WTC11 (cell line): ENCODE measurements at places on chromosomes 3 and 15.

GRCh38 chr15:40481341-40482074 is 10.7 kb downstream of the CHST14 start:
- peaks cover 15% of the 10 kb centered on the region for H3K4me1 ChIP-seq
- no peak overlapping the region for H3K4me3 ChIP-seq
- peaks cover 2% of the 10 kb centered on the region for H3K27me3 ChIP-seq
- DNase-seq: no peak

- H3K27ac ChIP-seq: no peak overlapping the region
- no peak overlapping the region for H3K4me3 ChIP-seq
- H3K27me3 ChIP-seq: no peaks in the 10 kb centered on the region; the same call in 1 of the 2 replicates
These were observed 74.7 kb downstream of the PPARG start for GRCh38 chr3:12363397-12364195.

DNA sequence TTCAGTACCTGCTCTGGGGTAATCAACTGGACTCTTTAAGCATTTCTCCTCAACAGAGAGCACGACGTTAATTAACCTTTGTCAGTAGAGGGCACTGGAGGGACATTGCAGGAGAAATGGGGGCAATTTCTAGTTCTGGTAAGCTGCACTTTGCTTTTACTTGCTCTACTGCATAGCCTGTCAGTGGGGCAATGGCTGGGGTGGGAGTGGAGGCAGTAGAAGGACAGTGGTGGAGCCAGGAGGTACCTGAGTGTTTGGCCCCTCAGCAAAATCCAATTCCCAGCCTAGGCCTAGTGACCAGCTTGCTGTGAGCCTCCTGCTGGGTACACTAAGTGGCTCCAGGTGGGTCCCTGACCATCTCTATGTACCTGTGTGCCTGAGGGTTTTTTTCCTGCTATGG is 18.3 kb upstream of the MED12L start:
- no peaks in the 10 kb centered on the region for H3K36me3 ChIP-seq
- no peak for DNase-seq
- no peaks in the 10 kb centered on the region for H3K4me1 ChIP-seq
- H3K27ac ChIP-seq: no peak overlapping the region
- no peak overlapping the region for H3K4me3 ChIP-seq
- H3K27me3 ChIP-seq: no peaks in the 10 kb centered on the region

DNA sequence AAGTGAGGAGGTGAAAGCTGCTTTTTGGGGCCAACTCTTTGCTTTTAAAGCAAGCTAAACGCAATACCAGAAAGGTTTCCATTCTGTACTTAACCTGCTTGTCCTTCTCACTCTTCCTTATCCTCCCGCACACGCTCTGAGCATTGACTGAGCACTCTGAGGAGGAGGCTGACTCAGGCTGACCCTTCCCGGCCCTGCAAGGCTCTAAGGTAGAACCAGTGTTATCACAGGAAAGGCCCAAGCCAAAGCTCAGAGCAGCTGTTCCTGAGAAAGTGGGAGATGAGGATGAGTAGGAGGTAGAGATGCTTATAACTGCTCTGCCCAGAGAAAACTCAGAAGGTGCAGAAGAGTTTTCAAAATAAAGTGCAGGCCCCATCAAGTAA is 2.3 kb downstream of the B3GNT5 start:
- peak overlapping the region; percentile 40; the same call in 1 of the 2 replicates for H3K27ac ChIP-seq
- peaks cover 18% of the 10 kb centered on the region for H3K4me1 ChIP-seq
- DNase-seq: no peak
- H3K36me3 ChIP-seq: no peaks in the 10 kb centered on the region

GRCh38 chr3:78154521-78155186 is 1114.8 kb downstream of the ROBO2 start:
- no peaks in the 10 kb centered on the region for H3K27me3 ChIP-seq
- no peak overlapping the region for H3K27ac ChIP-seq
- H3K36me3 ChIP-seq: no peaks in the 10 kb centered on the region
- no peaks in the 10 kb centered on the region for H3K4me1 ChIP-seq
- H3K4me3 ChIP-seq: no peak overlapping the region
- no peak for DNase-seq

DNA sequence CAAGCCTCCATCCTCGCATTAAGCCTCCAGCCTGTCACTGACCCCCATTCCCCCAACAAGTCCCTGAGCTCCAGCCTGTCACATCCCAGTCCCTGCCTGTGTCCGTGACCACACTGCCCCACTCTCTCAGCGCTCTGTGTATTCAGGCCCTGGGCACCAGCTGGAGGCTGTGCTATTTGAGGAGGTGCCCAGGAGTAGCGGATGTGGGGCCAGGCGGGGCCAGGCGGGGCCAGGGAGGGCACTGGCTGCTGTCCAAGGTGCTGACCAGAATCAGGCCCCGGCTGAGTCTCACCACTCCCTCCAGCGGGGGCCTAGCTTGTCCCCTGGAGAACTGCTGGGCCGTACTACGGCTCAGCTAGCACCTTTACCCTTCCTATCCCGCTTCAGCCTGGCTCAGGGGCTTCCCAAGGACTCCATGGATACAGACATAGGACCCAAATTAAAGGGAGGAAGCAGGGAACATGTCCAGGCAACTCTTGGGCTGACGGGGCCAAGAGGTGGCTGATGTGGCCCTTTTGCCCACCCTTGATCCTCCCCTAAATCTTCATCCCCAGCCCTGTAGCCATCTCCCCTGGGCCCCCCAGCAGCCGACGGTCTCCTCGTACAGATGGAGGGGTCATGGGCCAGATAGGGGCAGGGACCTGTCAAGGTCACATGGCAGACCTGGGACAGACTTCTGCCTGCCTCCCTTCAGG is 1.1 kb downstream of the HHATL start:
- peak; percentile 82 for DNase-seq
- no peak overlapping the region for H3K27ac ChIP-seq
- H3K4me3 ChIP-seq: no peak overlapping the region
- no peaks in the 10 kb centered on the region for H3K36me3 ChIP-seq
